ENCODE measurements at places on chromosomes 7 and 10.

GRCh38 chr10:96491303-96491702, 22.4 kb downstream of the TLL2 start:
- DNase-seq = no peak

DNA sequence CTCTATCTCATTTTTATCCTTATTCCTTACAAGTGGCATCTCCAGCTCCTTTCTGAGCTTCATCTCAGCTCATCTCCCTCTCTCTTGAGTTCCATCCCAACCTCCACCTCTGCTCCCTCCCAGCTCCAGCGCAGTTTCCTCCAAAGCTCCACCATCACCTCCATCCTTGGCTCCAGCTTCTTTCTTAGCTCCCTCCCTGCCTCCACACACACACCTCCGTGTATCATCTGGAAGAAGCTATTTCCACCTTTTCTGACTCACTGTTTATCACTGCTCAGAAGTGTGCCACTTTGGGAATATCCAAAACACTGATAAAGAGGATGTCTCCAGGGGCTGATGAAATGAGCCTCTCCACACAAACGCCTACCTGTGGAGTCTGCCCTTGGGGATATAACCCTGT, 481.4 kb downstream of the PTPRN2 start:
- DNase-seq = no peak

DNA sequence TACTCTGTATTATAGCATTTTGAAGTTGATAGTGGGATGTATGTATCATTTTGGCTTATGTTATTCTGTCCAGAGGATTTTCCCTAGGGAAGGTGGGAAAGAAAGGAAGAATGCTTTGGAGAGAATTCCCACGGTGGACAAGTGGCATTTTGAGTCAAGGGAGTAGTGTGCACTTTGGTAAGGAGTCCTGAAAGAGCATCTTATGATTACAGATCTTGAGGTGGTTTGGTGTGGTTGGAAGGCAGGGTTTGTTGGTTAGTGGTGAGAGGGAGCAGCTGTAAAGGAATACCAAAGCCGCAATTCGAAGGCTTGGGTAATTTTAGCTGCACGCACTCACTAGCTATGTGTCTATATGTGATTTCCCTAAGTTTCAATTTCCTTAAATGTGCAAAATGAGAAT, 16.1 kb downstream of the CCSER2 start:
- DNase-seq = no peak

GRCh38 chr7:13312307-13312706, 624.9 kb downstream of the ARL4A start:
- DNase-seq = no peak

DNA sequence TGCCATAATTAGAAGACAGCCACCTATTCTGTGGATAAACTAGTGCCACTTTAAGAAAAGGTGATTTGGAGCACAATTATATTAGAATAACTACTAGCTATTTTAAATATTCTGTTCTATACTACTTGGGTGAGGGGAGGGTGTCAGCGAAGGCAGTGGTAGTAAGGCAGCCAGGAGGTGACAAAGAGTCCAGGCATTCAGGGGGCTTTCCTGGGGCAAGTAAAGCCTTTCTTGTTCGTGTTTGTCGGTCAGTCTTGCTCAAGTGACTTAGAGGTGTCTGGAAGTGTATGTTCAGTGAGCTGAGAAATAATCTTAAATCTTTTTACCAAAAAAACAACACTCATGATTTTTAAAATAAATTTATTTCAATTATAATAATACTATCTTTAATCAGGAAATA, 34.4 kb downstream of the ADD3 start:
- no peak for DNase-seq

- no peak for DNase-seq
Measured at GRCh38 chr10:97796651-97797050, 24.9 kb upstream of the SFRP5 start.

- DNase-seq = no peak
Measured at GRCh38 chr10:101258179-101258885, 29.1 kb upstream of the LBX1 start.

- DNase-seq = peak; percentile 32
Measured at GRCh38 chr7:142856565-142857245, 1.8 kb downstream of the EPHB6 start.

DNA sequence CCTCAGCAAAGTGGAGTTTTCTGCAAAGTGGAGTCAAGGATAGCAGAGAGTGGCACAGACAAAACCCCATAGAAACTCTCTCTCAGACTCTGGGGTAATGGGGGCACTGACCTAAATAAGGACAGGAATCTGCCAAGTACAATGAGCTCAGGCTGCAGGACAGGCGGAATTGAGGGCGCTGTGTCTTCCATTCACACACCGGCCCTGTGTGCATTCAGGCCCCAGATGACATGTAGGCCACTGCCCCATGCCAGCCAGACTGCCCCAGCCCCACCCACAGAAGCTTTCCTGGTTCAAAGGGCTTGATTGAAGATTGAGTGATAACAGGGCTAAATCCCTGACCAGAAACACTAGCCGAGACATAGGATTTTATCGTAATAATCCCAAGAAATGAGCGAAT, 52.7 kb downstream of the EEPD1 start:
- peak; percentile 73 for DNase-seq

- DNase-seq = no peak
Measured at GRCh38 chr7:116509982-116510579, 10.5 kb downstream of the CAV2 start.
